ENCODE measurements at places on chromosomes 3 and 15.
A peak's percentile ranks its signal among the peaks of the same experiment; 100 is the strongest.

- DNase-seq: no peak
Measured at GRCh38 chr15:41020829-41021228, 67.6 kb downstream of the CHAC1 start.

DNA sequence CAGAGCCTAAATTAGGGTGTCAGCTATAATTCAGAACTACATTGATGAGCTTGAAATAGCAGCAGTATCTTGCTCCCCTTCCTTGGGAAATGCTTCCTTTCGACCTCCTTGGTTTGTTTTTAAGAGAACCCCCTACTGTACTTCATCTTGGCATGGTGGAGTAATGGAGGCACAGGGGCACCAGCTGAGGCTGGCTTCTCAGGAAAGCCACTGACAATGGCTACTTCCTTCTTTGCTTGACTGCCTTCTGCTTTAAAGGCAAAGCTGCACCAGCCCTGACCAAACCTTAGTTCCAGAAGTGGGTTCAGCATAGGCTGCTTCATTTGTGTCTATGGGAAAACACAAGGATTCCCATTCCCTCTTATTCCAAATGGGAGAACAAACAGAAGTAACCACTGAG is 1.5 kb upstream of the FBXL22 start:
- DNase-seq: no peak

DNA sequence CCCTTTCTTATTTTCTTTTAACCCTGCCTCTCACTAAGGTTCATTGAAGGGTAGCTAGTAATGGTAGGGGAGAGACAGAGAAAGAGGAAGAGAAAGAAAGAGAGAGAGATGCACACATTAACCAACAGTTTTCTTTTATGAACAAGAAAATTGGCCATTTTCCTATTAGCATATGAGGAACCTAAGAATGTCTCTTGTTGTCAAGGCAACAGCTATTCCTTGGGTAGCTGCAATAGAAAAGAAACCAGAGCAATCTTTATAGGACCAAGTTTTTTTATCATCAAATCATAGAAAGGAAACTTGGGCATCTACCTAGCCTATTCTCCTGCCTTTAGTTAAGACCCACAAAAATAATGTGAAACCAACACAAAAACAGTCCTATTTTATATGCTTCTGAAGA is 15.0 kb upstream of the CCDC39 start:
- no peak for DNase-seq

GRCh38 chr3:39879581-39879980 is 70.2 kb downstream of the MYRIP start:
- DNase-seq: no peak

GRCh38 chr15:51558411-51558810 is 64.2 kb downstream of the DMXL2 start:
- no peak for DNase-seq

DNA sequence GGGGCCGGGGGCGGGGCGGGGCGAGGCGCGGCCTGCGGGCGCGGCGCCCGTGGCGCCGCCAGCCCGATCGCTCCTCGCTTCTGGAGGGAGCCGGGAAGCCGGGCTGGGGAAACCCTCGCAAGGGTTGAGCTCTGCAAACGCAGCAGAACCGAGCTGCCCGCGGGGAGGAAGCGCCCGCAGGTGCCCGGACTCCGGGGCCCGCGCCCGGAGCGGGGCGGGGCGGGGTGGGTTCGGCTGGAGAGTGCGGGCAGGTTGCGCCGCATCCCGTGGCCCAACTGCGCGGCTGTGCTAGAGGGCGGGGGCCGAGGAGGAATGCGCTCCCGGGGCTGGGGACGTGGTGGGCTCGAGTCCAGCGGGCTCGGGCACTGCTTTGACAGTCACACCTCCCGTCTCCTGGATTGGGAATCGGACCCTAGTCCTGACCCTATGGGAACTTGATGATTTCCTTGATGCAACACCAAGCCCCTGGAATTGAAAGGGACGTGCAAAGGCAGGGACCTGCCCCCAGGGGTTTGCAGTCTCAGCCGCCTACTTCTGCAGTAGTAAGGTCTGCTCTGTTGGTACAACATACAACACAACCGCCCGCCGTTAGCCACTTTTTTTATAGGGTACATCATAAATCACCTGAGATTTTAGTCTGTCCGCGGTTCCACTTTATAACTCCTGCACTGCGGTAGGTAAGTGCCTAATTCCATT is 34.3 kb downstream of the ZBTB38 start:
- peak; percentile 60 for DNase-seq

DNA sequence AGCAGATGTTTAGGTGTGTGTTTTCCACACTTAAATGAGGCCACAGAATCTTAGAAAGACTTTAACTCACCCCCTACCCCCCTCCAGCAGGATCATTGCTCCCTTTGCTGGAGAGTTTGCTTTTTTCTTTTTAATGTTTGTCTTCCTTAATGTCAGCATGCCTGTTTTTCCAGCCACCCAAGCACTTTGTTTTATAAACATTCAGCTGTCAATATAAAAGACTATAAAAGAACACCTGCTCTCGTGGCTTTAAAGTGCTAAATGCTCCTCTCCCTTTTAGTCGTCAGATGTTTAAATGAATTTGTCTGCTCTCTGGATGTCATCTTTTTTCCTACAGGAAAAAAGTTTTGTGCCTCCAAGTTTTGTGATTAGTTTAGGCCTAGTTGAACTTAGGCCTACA is 61.7 kb downstream of the SIDT1 start:
- no peak for DNase-seq

DNA sequence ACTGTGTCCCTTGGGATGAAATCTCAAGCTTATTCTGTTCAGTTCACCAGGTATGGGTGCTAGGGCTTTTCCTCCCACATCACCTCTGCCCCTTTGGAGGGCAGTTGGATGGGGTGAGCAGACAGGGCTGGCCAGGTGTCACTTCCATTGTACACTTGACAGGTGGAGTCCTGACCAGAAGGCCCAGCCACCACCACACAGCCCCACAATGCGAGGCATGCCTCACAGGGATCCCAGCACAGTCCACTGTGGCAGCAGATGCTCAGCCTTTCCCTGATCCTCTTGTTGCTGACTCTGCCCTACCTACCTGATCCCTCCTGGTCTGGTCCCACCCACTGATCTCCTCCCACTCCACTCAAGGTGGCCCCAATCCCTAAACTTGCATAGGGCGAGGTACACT is 88.2 kb downstream of the ANP32A start:
- no peak for DNase-seq

- no peak for DNase-seq
Measured at GRCh38 chr3:14523792-14524191, 16.4 kb downstream of the GRIP2 start.

GRCh38 chr3:47337656-47338055 is 43.2 kb upstream of the PTPN23 start:
- no peak for DNase-seq

DNA sequence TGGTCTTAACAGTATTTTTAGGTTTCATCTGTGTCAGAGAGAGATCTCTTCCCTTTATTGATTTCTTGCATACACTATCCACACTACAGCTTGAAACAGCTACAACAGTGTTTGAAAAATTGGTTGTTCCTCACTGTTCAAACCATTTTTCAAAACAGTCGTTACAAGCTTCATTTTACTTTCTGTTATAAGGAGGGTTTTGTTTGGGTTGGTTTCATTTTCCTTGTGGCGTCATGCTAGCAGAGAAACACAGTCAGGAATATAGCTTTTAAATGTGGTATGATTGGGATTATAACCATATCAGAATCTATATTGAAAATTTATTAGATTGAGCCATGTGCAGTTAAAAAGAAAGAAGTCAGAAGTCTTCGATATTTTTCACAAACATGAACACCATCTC is 400.6 kb downstream of the ZBTB20 start:
- no peak for DNase-seq

DNA sequence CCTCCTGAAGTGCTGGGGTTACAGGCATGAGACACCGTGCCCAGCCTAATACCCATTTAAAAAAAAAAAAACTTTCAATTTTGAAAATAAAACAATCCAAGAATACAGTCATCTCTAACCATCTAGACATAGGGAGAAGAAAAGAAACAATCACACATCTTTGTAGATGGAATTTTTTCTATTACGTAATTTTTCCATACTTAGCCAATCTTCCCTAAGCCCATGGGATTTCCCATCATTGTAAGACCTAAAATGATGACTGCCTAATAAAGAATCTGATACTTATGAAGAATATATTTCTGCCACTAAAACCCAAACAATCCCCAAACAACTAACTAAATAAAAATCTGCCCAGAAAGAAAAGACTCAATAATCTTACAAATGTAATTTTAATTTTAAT is 88.7 kb downstream of the CBLB start:
- DNase-seq: no peak

GRCh38 chr3:125512135-125512920 is 7.7 kb downstream of the SNX4 start:
- no peak for DNase-seq

DNA sequence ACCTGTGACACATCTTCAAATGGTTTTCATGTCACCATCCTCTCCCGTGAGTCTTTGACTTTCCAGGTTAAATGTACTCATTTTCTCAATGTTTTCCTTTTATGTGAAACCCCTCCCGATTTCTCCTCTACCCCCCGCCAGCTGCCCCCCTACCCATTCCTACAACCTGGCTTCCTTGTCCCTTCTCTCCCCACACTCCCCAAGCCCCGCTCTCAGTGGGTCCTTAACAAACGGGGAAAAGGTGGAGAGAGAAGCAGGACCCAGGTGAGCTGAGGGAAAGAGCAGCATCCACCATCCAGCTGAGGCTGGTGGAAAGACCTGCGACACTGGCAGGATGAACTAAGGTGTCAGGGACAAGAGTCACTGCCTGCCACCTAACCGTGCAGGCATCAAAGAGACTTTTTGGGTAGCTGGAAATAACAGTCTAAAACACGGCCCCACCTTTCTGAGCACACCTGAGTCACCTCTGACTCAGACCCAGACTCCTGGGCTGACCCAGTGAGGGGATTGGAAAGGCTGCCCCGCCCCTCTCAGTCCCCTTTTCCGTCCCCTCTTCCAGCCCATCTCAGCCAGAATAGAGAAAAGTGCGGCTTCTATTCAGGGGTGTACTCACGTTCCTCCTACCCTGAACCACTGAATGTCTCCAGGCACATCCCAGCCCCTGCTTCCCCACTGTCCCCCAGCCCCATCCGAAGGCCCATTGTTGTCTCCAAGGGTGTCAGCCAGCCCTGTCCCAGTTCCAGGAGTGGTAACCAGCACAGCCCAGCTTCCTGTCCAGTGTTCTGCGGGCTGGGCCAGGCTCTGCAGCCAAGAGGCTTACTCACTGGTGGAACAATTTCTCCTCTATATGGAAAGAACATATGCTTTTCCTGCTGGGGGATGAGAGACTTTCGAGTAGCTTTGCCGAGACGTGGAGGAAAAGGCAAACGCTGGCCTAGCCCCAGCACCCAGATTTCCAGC is 20.4 kb downstream of the ISG20 start:
- peak; percentile 29 for DNase-seq
